GM13976 (cell line): ENCODE measurements at places on chromosomes 16 and 17.

DNA sequence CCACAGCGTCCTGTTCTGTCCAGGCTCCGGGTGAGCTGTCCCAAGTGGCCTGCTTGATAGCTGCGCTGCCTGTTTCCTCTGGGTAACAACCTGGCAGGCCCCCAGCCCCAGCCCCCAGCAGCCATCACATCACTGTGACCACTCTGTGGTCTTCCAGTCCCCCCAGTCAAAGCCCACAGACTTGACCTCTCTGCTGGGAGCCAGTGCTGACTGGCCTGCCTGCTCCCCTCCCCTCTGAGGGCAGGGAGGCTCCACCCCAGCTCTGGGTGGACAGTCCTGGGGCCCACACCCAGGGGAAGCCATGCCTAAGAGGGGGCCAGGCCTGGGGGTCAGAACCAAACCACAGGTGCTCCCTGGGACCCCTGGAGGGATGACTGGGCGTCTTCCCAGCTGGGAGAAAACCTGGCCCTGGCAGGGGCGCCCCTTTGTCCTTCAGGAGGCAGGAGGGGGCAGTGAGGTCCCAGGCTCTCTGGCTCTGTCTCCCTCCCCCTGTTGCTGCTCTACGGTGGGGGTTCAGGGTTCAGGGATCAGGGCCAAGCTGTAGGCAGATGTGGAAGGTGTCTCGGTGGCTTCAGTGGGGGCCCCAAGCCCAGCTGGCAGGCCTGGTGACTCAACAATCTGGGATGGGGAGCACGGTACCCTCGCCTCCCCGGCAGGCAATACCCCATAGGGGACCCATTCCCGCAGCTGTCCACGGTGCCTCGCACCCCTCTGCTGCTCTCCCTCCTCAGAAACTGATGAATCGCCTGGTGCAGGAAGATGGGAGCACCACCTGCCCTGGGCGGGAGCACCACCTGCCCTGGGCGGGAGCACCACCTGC, 1.8 kb upstream of the SLC16A3 start:
- DNase-seq: no peak

- DNase-seq: no peak
These were observed 115.8 kb downstream of the OR1D5 start for GRCh38 chr17:2947588-2947950.

- no peak for DNase-seq
These were observed 13.1 kb downstream of the TIMM22 start for GRCh38 chr17:1010086-1010450.

DNA sequence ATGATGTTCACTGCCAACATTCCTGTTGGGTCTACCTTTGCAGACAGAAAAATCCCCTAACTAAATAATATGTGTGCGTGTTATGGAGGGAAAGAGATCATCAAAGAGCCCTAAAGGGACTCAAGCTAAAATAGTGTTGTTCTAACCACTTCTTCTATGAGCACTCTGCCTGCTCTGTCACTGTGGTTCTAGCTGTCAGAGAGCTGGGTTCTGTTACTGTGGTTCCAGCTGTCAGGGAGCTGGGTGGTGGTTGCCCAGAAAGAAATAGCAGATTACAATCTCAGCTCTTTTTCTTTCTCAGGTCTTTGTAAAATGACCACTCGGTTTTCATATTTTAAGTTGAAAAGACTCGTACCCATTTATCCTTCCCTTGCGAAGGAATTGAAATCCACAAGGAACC, 176.3 kb downstream of the HS3ST3A1 start:
- no peak for DNase-seq

- DNase-seq: no peak
These were observed 239.8 kb downstream of the CHD9NB start for GRCh38 chr16:52812678-52813556.

DNA sequence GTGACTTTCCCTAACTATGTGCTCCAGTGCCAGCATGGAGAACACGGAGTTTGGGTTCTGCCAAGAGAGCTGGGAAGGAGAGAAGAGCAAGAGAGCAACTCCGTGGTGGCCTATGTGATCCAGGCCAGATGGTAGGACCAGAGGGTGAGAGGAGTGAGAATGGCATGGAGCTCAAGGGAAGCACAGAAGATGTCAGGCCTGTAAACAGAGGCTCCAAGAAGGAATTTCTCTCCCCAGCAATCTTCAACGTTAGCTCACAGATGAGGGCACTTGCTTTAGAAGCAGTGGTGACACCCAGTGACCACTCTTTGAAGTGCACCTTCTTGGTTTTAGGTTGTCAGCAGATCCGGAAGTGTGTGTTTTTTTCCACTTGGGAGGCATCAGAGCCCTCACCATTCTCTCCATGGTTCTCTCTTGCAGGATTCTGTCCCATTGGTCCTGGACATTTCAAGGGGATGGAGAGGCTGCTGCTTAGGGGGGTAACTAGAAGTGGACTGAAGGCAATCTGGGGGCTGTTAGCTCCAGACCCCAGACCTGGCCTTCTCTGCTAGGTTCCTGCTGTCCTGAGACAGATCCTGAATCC, 18.1 kb upstream of the TMEM98 start:
- peak; percentile 81 for DNase-seq

GRCh38 chr16:28217326-28217725, 5.6 kb upstream of the XPO6 start:
- no peak for DNase-seq

DNA sequence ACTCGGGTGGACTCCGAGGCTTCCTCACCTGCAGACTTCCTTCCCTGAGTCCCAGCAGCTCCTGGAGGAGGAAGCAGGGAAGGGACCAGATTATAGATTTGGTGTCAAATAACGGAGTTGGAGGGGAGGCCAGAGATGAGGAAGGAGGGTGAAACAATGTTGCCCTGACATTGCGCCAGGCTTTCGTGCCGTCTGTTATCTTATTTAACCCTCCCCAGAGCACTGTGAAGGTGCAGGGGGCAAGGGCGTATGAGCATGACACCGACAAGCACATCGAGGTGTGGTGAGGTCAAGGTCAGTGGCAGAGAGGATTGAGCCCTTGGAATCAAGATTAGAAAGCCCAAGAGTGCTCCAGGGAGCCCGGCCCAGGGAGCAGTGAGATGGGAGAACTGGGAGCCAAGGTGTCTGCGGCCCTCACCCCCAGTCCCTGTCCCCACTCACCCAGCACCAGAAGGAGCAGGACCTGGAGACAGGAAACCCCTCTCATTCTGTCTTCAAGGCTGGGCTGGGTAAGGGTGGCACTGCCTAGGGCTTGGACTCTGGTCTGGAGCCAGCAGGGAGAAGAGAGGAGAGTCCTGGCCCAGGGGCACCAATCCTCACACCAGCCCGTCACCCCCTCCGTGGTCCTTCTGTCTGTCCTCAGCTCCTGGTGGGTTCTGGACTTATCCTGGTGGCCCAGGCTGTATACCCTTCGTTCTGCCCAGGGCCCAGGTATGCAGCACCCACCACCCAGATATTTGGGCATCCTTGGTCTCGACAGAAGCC, 1.1 kb downstream of the PRSS33 start:
- DNase-seq: no peak

DNA sequence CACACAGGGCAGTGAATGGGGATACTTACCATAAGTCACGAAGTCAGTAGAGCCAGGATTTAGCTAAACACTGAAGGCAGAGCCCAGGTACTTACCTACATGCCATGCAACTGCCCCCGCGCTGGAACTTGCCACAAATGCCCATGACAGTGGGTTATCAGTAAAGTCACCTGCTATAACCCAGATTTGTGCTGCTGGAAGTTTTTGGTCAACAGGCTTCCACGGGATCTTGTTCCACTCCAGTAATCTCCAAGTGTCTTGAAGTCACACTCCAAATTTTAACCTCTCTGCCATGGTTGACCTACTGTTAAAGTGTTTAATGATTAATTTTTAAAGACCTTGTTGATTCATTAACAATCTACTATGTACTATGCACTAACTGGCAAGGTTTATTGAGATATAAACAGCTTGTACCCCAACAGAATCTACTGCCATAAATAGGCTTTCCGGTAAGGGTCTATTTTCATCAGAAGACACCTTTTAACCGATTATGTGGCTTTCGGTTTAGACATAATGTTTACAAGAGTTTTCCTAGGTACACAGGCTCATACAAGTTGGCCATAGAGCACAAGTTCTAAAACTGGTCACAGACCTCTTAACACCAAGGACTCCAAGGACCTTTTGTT, 6.3 kb upstream of the SLC5A11 start:
- DNase-seq: no peak

DNA sequence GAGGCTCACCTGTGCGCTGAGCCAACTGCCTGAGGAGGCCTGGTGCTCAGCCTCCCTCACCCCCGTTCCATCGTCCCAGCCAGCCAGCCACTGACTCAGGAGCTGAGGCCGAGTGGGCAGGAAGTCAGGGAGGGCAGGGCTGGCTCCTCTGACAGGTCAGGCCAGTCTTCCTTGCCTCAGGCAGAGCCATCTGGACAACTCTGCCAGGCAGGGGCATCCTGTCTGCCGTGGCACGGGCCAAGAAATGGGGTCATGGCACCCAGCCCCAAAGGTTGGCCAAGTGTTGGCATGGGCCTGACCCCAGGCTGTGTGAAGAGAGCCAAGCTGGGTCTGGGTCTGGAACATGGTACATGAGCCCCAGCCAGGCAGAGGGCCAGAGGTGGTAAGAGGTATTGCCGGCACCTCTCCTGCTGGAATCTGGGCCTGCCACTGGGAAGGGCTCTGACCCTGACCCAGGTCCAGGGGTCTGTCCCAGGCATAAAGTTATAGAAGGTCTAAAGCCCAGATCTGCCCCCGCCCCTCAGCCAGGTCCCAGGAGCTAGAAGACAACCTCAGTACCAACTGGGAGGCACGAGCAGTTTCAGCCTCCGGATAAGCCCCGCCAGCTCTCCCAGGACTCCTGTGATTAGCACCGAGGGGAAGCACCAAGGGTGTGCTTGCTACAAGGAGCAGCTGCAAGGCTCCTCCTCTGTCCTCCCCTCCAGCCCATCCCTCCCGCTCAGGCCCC, 2.5 kb upstream of the VASN start:
- DNase-seq: no peak

GRCh38 chr17:35889818-35890773, 9.9 kb upstream of the CCL5 start:
- DNase-seq: no peak

- DNase-seq: no peak
These were observed 29.0 kb upstream of the EMP2 start for GRCh38 chr16:10609402-10609774.

DNA sequence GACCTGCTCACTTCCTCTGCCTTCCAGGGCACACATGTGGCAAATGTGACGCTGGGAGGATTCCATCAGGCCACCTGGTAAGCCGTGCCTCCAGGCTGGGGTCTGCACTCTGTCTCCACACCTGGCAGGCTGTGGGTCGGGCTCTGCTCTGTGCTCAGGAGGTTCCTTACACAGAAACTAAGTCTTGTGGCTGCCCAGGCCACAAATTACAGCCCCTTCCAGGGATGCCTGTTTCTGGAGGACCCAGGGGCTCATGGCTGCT, 58.2 kb downstream of the RMI2 start:
- DNase-seq: no peak

DNA sequence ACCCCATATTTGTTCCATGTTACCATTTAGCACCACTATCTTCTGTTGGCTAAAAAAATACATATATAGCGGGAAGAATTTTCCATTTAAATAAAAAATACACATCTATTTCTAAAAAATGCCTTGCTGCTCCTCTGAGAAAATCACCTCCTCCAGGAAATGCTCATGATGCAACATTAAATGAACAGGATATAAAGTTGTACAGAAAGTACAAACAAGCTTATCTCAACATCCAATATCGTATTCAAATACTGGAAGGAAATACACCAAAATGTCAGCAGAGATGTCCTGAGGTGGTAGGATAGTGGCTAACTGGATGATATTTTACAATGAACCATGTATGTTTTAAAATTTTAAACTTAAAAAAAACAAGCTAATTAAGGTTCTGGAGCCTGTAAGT, 21.3 kb downstream of the GNA13 start:
- DNase-seq: no peak

DNA sequence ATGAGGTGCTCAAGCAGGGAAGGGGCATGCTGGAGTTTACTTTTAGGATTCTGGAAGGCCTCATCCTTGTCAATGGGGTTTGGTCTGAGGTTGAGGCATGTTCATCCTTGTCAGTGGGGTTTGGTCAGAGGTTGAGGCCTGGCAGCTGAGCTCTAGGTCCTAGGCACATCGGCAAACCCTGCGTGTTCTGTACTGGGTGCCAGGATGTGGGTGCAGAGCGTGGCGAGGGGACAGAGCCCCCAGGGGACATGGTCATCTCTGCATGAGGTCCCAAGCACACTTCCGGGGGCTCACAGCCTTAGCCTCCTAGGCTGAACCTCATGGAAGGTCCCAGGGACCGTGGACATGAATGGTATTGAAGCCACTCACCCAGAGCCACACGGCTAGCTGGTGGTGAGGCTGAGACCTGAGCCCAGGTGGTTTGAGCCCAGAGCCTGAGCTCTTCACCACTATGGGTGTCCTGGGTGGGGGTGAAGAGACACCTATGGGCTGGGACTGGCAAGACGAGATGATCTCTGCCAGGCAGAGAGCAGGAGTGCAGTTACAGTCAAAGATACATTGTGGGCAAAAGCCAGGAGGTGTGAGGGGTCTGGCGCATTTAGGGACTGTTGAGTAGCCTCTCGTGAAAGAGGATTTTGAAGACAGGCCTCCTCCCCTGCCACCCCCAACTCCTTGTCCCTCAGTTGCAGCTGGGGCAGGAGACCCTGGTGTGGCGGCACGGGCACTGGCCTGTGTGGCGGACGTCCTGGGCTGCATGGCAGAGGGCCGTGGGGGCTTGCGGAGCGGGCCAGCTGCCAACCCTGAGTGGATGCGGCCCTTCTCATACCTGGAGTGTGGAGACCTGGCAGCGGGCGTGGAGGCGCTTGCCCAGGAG, 19.3 kb downstream of the FCSK start:
- peak; percentile 32 for DNase-seq
